Chondrocyte (in vitro differentiated cells): ENCODE measurements at places on chromosomes 3 and 15. TPM values are rescaled to one million over a fixed set of nuclear protein-coding genes. Genes with fewer than 3 reads are reported as not detected.
A peak's percentile ranks its signal among the peaks of the same experiment; 100 is the strongest.

- no peaks in the 10 kb centered on the region for H3K27me3 ChIP-seq
- peaks cover 9% of the 10 kb centered on the region for H3K4me1 ChIP-seq
- DNase-seq = peak; percentile 85
- peaks cover 2% of the 10 kb centered on the region for H3K36me3 ChIP-seq
These were observed 4.5 kb downstream of the POC1A start for GRCh38 chr3:52149726-52150125.

GRCh38 chr15:28182216-28182615 is 83.1 kb upstream of the OCA2 start:
- no peak for DNase-seq
- H3K36me3 ChIP-seq = peaks cover 12% of the 10 kb centered on the region
- no peak overlapping the region for H3K4me3 ChIP-seq
- H3K27ac ChIP-seq = no peak overlapping the region
- no peaks in the 10 kb centered on the region for H3K27me3 ChIP-seq

DNA sequence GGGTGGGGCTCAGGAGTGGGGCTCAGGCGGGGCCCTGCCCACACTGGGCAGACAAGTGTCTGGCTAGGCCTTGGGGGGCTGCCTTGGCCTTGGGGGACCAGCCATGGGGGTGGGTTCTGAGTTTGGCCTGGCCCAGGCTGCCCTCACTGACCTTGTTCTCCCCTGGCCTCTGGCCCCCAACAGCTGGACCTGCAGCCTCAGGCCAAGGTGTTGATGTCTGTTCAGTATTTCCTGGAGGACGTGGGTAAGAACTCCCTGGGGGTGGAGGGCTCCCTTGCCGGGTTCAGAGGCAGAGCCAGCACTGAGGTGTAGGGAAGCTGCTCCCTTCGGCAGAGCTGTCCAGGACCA is 20.0 kb downstream of the PRKCD start:
- H3K27me3 ChIP-seq = no peaks in the 10 kb centered on the region
- no peaks in the 10 kb centered on the region for H3K4me1 ChIP-seq
- no peak for DNase-seq
- peaks cover 20% of the 10 kb centered on the region for H3K36me3 ChIP-seq
- no peak overlapping the region for H3K27ac ChIP-seq

GRCh38 chr3:54279005-54279583 is 156.7 kb downstream of the CACNA2D3 start:
- no peaks in the 10 kb centered on the region for H3K27me3 ChIP-seq
- no peak for DNase-seq
- no peak overlapping the region for H3K4me3 ChIP-seq
- H3K36me3 ChIP-seq = no peaks in the 10 kb centered on the region

DNA sequence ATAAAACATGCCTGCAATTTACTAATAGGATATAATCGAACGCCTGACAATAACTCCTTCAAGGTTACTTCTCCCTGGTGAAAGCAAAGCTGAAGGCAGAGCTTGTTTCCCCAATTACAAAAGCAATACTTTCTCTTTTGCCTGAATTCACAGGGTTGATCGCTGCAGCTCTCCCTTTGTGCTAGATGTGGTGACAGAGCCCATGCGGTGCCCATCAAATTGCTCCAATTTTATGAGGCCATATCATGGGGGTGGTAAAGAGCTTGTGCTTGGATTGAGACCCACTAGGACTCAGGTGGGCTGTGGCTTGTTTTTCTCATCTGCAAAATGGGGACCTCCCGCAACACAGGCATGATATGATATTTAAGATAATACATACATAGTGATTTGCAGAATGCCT is 143.4 kb downstream of the GREM1 start:
- H3K36me3 ChIP-seq = peaks cover 2% of the 10 kb centered on the region
- DNase-seq = no peak
- peak overlapping the region; percentile 98 for H3K27ac ChIP-seq
- peaks cover 74% of the 10 kb centered on the region for H3K4me1 ChIP-seq

NOX5 gene
- total RNA-seq = not detected in 3 replicates

DNA sequence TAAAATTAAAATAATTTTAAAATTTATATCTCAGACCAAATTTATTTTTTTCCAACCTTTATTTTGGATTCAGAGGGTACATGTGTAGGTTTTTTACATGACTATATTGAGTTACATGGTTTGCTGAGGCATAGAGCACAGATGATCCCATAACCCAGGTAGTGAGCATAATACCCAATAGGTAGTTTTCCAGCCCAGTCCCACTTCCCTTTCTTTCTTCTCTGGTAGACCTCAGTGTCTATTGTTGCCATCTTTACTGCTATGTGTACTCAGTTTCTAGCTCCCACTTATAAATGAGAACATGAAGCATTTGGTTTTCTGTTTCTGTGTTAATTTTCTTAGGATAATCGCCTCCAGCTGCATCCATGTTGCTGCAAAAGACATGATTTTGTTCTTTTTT is 338.1 kb downstream of the EFHB start:
- no peaks in the 10 kb centered on the region for H3K27me3 ChIP-seq
- no peak overlapping the region for H3K4me3 ChIP-seq
- no peaks in the 10 kb centered on the region for H3K4me1 ChIP-seq
- no peak for DNase-seq
- H3K27ac ChIP-seq = no peak overlapping the region

OIP5 gene
- total RNA-seq = 1.1 to 2.8 TPM (median 1.8 TPM) in 3 replicates

DNA sequence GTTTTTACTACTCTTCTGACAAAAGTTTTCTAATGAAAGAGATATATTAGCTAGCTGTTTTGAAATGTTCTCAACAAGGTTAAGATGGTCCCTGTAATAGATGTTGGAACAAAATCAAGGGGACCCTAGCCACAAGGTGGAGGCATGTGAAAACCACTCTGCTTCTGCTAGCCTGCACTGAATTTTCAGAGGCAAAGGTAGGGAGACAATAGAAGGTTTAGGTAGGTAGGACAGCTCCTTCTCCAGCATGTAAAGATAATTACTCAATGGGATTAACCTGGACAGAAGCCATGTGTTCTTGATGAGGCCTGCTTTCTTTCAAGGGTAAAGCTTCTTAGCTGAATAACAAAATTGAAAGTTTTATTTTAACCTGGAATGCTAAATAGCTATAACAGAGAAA is 333.5 kb downstream of the LSAMP start:
- no peak for DNase-seq
- no peak overlapping the region for H3K27ac ChIP-seq
- peaks cover 13% of the 10 kb centered on the region for H3K4me1 ChIP-seq

- H3K27me3 ChIP-seq = no peaks in the 10 kb centered on the region
- no peak overlapping the region for H3K27ac ChIP-seq
- no peaks in the 10 kb centered on the region for H3K4me1 ChIP-seq
- no peak overlapping the region for H3K4me3 ChIP-seq
These were observed 22.6 kb downstream of the MNS1 start for GRCh38 chr15:56442354-56442753.

DNA sequence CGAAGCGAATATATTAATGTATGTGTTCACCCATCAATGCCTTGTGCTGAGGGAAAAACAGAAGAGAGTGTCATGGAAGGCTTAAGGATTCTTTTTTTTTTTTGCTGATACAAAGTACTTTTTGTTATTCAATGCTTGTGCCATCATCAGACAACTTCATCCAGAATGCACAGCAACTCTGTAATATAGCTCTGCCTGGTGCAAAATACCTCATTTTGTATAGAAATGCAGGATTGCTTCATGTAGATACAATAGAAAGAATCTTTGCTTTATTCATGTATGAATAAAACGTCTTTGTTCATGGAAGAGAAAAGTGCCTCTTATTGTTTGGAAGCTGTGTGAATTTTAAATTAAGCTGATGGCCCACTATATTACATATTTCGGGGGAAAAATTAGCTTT is 62.9 kb downstream of the SH3GL3 start:
- H3K27me3 ChIP-seq = peaks cover 5% of the 10 kb centered on the region
- no peak overlapping the region for H3K27ac ChIP-seq
- DNase-seq = no peak
- H3K36me3 ChIP-seq = no peaks in the 10 kb centered on the region
- H3K4me3 ChIP-seq = no peak overlapping the region

GRCh38 chr15:40190591-40190990 is 29.7 kb downstream of the BUB1B start:
- no peaks in the 10 kb centered on the region for H3K4me1 ChIP-seq
- no peak for DNase-seq
- H3K27ac ChIP-seq = no peak overlapping the region
- H3K36me3 ChIP-seq = peaks cover 2% of the 10 kb centered on the region

CRTAP gene
- total RNA-seq = 269 to 358 TPM (median 276 TPM) in 3 replicates

DNA sequence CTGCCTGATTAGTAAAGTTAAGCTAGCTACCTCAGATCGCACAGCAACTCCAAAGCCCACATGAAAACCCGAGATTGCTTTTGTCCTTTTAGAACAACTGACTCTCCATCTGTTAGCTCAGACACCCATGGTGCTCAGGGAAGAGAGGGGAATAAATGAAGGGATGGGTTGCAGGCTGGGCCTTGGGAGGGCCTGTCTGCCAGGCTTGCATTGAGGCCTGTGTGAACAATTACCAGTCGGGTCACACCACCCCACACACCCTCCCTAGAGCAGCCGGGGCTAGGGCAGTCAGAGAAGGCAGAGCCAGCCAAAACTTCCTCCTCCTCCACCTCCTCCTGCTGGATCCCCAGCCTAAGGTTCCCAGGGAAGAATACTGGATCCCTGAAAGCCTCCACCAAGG is 8.8 kb upstream of the PRKAR2A start:
- no peaks in the 10 kb centered on the region for H3K4me1 ChIP-seq
- no peaks in the 10 kb centered on the region for H3K27me3 ChIP-seq
- H3K27ac ChIP-seq = no peak overlapping the region
- no peak overlapping the region for H3K4me3 ChIP-seq
- H3K36me3 ChIP-seq = peaks cover 16% of the 10 kb centered on the region

- no peak overlapping the region for H3K27ac ChIP-seq
- peaks cover 7% of the 10 kb centered on the region for H3K27me3 ChIP-seq
- no peaks in the 10 kb centered on the region for H3K4me1 ChIP-seq
- DNase-seq = no peak
- no peaks in the 10 kb centered on the region for H3K36me3 ChIP-seq
These were observed 422.0 kb downstream of the SOX2 start for GRCh38 chr3:182133752-182134151.

CATSPER2 gene
- 1.6 to 3.6 TPM (median 3.1 TPM) in 3 replicates for total RNA-seq

- no peaks in the 10 kb centered on the region for H3K27me3 ChIP-seq
- no peak overlapping the region for H3K27ac ChIP-seq
- no peak overlapping the region for H3K4me3 ChIP-seq
- no peaks in the 10 kb centered on the region for H3K36me3 ChIP-seq
- no peak for DNase-seq
These were observed 77.2 kb upstream of the TPRG1 start for GRCh38 chr3:189094539-189094938.

DNA sequence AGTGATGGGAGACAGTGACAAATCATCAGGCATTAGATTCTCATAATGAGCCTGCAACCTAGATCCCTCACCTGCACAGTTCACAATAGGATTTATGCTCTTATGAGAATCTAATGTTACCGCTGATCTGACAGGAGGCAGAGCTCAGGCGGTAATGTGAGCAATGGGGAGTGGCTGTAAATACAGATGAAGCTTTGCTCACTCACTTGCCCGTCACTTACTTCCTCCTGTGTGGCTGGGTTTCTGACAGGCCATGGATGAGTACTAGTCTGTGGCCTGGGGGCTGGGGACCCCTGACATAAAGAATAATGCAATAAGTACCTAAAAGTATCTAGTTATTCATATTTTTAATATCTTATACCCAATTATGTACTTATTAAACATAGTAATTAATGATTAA is 15.6 kb downstream of the IQCB1 start:
- peaks cover 44% of the 10 kb centered on the region for H3K36me3 ChIP-seq
- H3K4me1 ChIP-seq = peaks cover 11% of the 10 kb centered on the region
- H3K27me3 ChIP-seq = no peaks in the 10 kb centered on the region
- H3K27ac ChIP-seq = no peak overlapping the region

DNA sequence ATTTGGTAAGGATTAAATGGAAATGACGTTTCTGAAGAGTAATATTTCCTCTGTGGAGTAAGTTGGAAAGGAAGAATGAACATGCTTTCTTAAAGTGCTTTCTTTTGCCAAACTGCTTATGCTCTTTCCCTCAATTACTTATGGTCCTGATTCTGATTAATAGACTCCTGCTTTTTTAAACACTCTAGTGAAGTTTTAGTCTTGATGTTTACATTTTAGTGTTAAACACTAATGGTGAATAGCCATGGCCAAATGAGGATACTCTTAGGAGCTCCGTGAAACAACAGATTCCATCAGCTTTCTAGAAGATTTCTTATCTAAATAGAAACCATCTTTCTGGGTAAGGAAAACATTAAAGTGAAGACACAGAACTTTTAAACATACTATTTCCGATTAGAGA is 117.6 kb downstream of the P3H2 start:
- H3K27me3 ChIP-seq = no peaks in the 10 kb centered on the region
- peak overlapping the region; percentile 5 for H3K4me3 ChIP-seq
- DNase-seq = no peak
- no peaks in the 10 kb centered on the region for H3K36me3 ChIP-seq
- peaks cover 77% of the 10 kb centered on the region for H3K4me1 ChIP-seq

DNA sequence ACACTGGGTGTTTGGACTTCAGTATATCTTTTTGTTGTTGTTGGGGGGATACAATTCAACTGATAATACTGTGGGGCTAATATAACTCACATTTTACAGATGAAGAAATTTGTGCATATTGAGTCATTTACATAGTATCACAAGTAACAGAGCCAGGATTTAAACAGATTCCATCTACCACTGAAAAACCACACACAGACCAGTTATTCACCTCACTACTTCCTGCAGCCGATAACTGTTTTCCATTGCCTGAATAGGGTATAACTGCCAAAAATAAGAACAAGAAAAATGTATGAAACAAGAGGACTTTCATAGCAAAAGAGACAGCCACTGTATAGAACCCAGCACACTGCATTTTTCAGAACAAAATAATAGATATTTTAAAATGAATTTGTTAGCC is 215.8 kb upstream of the CNTN6 start:
- no peaks in the 10 kb centered on the region for H3K36me3 ChIP-seq
- H3K27me3 ChIP-seq = no peaks in the 10 kb centered on the region
- H3K4me1 ChIP-seq = no peaks in the 10 kb centered on the region
- H3K27ac ChIP-seq = no peak overlapping the region
- no peak overlapping the region for H3K4me3 ChIP-seq

- no peak overlapping the region for H3K4me3 ChIP-seq
- no peak for DNase-seq
- H3K27me3 ChIP-seq = no peaks in the 10 kb centered on the region
- no peak overlapping the region for H3K27ac ChIP-seq
These were observed 6.6 kb upstream of the ICE2 start for GRCh38 chr15:60485365-60486055.

GRCh38 chr15:89860891-89861290 is 32.9 kb downstream of the AP3S2 start:
- H3K27me3 ChIP-seq = no peaks in the 10 kb centered on the region
- H3K4me3 ChIP-seq = no peak overlapping the region
- no peaks in the 10 kb centered on the region for H3K4me1 ChIP-seq
- H3K36me3 ChIP-seq = peaks cover 9% of the 10 kb centered on the region
- no peak overlapping the region for H3K27ac ChIP-seq

GRCh38 chr3:60307562-60308199 is 943.6 kb downstream of the FHIT start:
- peaks cover 27% of the 10 kb centered on the region for H3K4me1 ChIP-seq
- H3K4me3 ChIP-seq = no peak overlapping the region
- H3K27me3 ChIP-seq = no peaks in the 10 kb centered on the region
- no peak overlapping the region for H3K27ac ChIP-seq

GRCh38 chr3:149152420-149152819 is 23.0 kb downstream of the HPS3 start:
- H3K27ac ChIP-seq = no peak overlapping the region
- no peaks in the 10 kb centered on the region for H3K27me3 ChIP-seq
- H3K4me3 ChIP-seq = no peak overlapping the region
- DNase-seq = no peak
- H3K4me1 ChIP-seq = peaks cover 18% of the 10 kb centered on the region
- peaks cover 27% of the 10 kb centered on the region for H3K36me3 ChIP-seq
